ENCODE measurements at places on chromosomes 6 and 20. TPM values are rescaled to one million over a fixed set of nuclear protein-coding genes. Genes with fewer than 3 reads are reported as not detected.

The BCKDHB gene
- total RNA-seq = 46.8 TPM

The MDFI gene
- 1.6 TPM for total RNA-seq

The DSP gene
- 213 TPM for total RNA-seq

The TUBB2B gene
- 1.2 TPM for total RNA-seq

The FAM209B gene
- total RNA-seq = not detected

The HCK gene
- 5.5 TPM for total RNA-seq

The OSTM1 gene
- total RNA-seq = 32.0 TPM

The FGD2 gene
- total RNA-seq = 13.5 TPM

The NT5DC1 gene
- 43.7 TPM for total RNA-seq

The KCNQ2 gene
- total RNA-seq = 0.21 TPM

The SFTA2 gene
- total RNA-seq = not detected

The C2 gene
- 6.1 TPM for total RNA-seq

The VPS52 gene
- total RNA-seq = 60.2 TPM

The STMND1 gene
- 0.92 TPM for total RNA-seq

The OLIG3 gene
- total RNA-seq = not detected

The NKX2-2 gene
- 1.4 TPM for total RNA-seq

The PLA2G7 gene
- total RNA-seq = 4.5 TPM

The IRF4 gene
- 11.0 TPM for total RNA-seq

The CABLES2 gene
- total RNA-seq = 7.8 TPM

The RIPOR3 gene
- 3.2 TPM for total RNA-seq

The NNAT gene
- 3.4 TPM for total RNA-seq

The NKAIN4 gene
- total RNA-seq = 0.27 TPM

The SRSF12 gene
- not detected for total RNA-seq

Measured in left colon (tissue), 2 donors.